ENCODE measurements at places on chromosomes 1 and 21. TPM values are rescaled to one million over a fixed set of nuclear protein-coding genes. Genes with fewer than 3 reads are reported as not detected.

GRCh38 chr21:45990049-45990711 is 8.6 kb downstream of the COL6A1 start:
- no peak for DNase-seq

TSSK3 gene
- not detected for total RNA-seq

DNA sequence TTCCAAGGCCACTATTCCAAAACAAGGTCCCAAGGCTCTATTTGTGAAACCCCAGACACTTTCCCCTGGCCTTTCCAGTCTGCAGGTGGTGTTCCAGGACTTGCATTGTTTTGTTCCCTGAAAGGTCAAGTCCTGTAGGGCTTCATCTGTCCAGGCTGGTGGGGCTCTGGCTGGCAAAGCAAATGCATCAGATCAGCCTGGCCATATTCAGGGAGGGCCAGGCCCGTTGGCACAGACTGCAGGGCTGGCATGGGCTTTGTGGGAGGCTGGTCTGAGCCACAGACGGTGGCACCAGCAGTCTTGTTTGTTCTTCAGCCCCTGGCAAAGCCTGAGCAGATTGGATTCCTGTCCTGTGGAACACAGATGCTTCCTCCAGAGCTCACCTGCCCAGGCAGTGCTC is 93.0 kb downstream of the SPATA46 start:
- DNase-seq, result no peak

GRCh38 chr1:111270771-111271463 is 19.7 kb upstream of the CHIA start:
- no peak for DNase-seq

LCE6A gene
- total RNA-seq, result not detected

DNA sequence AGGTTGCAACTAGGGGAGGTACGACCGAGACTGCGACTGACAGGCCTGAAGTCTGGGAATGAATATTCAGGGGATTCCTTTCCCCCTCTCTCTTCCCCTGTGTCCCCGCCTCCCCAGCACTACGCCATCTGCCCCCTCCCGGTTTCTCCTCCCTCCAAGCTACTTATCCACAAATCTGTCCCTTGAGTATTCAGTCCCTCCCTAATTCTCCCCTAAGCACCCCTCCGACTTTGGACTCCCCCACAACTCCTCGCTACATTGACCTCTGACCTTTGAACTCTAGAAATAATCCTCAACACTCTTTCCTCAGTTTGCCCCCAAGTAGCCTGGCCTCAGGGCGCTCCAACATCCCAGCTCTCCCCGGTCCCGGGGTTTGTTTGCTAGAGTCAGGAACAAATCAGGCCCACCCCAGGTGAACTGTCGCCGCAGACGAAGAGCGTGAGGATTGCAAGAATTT is 393 bp downstream of the LYSMD1 start:
- DNase-seq, result peak; percentile 45

DNA sequence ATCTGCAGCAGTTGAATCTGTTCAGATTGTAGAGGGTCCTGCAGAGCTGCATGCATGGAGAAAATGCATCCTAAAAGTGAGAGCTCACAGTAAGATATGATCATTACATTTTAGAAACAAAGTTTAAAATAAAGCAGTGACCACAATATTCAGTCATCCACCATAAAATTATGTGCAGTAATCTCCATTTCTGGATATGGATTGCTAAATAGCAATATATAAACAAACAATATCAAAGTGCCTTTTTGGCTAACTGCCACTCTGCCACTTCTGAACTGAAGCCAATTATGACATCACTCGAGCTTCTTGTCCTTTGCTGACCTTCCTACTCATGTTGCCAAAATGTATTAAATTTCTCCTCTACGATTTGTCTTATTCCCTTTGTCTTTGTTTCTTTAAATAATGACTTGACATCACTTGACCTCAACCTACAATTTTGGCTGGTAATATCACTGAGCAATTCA is 262.0 kb upstream of the CXADR start:
- DNase-seq, result no peak

MMEL1 gene
- not detected for total RNA-seq

DNA sequence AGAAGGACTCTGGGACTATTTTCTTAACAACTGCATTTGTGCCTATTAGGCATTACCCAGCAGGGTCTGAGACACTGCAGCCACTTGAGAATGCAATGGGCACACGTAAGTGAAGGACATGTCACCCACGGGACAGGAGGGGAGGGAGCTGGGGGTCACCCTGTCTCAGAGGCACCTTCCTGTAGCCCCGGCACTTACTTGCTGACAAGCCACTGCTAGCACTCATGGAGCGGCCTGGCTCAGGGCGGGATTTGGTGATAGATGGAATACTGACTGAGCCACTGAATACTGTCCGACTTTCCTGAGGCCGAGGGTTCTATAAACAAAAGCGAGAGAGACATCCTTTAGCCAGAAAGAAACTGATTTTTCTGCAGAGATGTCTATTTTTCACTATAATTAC is 64.7 kb downstream of the COQ8A start:
- no peak for DNase-seq

GRCh38 chr1:61498342-61498741 is 226.6 kb downstream of the TM2D1 start:
- no peak for DNase-seq

DNA sequence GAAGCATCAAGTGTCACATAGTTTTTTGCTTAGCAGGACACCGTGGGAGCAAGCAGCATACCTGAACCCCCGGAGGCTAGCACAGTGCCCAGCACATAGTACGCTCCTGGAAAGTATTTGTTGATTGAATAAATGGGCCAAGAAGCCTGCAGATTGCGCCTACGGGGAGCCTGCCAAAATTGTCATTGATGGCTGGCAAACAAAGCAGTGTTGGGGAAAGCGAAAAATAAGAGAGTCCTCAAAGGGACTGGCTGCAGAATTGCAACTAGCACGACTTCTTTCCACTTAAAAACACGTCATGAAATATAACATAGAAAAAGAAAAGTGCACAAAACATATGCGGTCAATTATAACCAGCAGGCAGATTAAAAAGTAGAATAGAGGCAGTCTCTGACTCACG is 125.2 kb upstream of the GALNT2 start:
- DNase-seq, result no peak

ST6GALNAC3 gene
- 3.9 TPM for total RNA-seq

S100A2 gene
- total RNA-seq, result not detected

MASP2 gene
- not detected for total RNA-seq

- no peak for DNase-seq
These were observed 88.5 kb upstream of the HMCN1 start for GRCh38 chr1:185645686-185646085.

- no peak for DNase-seq
These were observed 73.5 kb downstream of the OSBPL9 start for GRCh38 chr1:51690285-51690961.

DNA sequence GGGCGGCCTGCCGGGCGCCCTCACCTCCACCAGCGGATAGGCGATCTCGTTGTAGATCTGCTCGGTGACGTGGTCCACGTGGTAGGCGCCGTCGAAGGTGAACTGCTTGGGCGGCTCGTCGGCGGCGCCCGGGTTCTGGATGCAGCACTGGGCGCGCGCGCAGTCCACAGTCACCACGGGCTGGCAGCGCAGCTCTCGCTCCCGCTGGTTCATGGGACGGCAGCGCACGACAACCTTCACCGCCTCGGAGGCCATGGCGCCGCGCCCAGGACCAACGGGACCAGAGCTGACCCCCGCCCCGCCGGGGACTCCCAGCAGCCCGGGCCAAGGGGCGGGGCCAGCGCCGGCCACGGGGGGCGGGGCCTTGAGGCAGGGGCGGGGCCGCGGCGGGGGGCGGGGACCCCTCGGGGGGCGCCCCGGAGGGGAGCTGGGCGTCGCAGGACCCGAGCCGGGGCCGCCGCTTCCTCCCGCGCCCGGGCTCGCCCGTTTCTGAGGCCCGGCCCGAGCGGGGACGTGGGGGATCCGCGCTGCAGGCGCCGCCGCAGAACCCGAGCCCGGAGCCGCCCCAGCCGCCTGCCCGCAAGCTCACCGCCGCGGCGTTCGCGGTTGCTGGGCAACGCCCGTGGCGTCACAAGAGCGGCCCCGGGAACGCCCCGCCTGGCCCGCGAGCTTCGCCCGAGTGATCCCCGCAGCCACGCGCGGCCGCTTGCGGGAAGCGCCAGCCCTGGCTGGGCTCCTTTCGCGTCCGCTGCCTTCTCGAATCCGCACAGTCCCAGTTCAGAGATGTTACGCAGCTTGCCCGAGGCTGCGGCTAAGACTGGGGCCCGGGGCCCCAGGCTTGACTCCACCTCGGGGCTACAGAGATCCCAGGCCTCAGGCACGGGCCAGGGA is at the start of gene KIF17:
Gene KIF17 (minus strand): TSS at position 556 of the 891 bp plus-strand sequence. CDS start 301 bp downstream, at position 255.
- DNase-seq, result peak; percentile 24

CHI3L2 gene
- total RNA-seq, result not detected

DNA sequence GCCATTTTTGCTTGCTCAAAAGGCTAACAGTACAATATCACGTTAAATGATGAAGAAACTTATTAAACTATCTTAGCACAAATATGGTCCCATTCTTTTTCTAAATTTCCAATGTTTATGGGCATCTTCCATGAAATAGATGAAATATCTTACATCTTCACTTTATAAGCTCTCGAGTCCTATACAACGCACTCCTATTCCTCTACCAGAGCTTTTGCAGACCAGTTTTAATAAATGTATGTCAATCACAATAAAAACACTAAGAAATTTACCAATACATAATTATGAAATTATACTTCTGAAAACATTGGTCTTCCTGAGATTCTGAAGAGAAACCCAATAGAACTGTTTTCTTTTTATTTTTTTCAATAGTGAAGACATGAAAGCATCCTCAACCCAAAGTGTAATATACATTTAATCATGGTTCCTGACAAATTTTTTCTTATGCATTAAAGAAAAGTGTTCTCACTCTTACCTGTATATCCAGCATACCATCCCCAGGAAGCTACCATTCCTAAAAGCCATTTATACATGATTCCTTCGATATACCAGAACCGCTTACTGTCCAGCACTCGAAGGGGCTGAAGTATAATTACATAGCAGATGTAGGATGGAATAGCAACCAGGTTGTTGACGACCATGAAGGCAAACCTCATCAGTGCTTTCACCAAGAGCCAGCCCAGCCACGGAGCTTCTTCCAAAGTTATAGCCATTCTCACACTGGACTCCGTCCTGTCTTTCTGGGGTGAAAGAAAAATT is 1.8 kb downstream of the LPGAT1 start:
- no peak for DNase-seq

PODN gene
- 10.2 TPM for total RNA-seq

GRCh38 chr1:53495633-53496345 is 36.6 kb downstream of the DMRTB1 start:
- no peak for DNase-seq

- no peak for DNase-seq
These were observed 1.3 kb upstream of the NRIP1 start for GRCh38 chr21:15066123-15066575.

MX2 gene
- 3.1 TPM for total RNA-seq

DNA sequence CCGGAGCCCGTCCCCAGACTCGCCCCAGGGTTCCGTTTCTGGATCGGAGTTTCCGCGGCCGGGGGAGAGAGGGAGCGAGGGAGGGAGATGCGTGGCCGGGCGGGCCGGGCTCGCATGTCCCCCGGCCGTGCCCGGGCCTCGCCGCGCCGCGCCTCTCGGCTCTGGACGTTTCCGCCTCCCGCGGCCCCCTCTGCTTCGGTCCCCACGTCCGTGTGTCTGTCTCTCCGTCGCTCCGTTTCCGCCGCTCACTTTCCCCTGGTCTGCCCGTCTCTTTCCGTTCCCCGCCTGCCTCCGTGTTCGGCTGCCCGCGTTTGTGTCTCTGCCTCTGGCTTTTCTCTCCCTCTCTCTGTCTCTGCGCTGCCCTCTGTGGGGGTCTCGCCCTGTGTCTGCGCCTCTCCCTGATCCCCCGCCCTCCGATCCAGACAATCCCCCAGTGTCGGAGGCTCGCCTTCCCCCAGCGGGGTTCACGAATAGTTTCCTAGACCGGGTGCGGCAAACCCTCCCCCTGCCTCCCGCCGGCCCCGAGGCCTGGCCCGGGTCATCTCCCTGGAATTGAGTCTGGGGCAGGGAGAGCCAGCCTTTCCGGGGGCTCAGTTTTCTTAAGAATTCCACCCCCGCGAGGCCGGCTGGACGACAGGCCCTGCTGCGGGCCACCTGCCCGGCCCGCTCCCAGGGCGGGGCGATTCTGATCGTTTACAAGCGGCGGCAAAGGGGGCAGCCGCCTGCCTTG is 735 bp downstream of the NBL1 start:
- no peak for DNase-seq

OR2L8 gene
- total RNA-seq, result not detected

DNA sequence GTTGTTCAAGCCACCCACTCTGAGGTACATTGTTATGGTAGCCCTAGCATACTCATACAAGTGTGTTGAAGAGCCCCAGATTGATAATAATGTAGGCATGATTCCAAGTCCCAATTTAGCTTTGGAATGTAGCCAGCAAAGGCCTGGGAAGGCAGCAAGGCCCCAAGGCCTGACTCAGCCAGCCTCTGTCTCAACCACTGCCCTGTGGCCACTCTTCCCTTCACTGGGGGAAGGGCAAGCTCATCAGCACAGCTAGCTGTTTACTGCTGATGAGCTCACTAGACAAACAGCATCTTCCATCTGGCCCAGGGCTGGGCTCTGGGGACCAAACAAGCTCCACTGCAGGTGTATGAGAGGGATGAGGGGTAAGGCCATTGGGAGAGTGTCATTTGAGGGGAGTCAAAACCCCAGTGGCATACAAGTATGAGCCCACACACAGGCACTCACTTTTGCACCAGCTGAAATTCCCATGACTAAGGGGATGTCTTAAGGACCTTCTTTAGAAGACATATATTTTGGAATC is 2.2 kb upstream of the IRF6 start:
- DNase-seq, result no peak
